ENCODE measurements at places on chromosomes 12 and 14. TPM values are rescaled to one million over a fixed set of nuclear protein-coding genes. Genes with fewer than 3 reads are reported as not detected.

Gene PTGDR
- total RNA-seq = 2.9 TPM

Gene CMTM5
- not detected for total RNA-seq

Gene TRPV4
- 2.5 TPM for total RNA-seq

Gene NPFF
- not detected for total RNA-seq

Gene DAO
- not detected for total RNA-seq

Gene RDH5
- total RNA-seq = 51.1 TPM

Gene ANKRD33
- not detected for total RNA-seq

Gene PLCZ1
- not detected for total RNA-seq

Gene SLC17A8
- not detected for total RNA-seq

Gene THAP2
- 6.0 TPM for total RNA-seq

DNA sequence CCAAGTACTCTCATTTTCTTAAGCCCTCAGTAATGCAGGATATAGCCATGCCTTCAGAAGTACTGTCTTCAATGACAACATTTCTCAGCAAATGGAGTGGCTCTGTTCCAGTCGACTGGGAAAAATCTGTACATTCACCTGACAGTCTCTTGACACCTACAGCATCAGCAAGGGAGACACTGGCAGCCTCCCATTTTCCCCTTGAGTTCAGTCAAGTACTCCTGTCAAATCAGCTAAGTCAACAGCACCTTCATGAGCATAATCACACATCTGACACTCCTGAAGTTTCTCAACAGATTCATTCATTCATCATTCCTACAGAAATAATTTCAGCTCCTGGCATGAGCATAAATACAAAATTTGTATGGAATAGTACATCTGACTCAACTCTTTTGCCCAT lies 46.1 kb downstream of the INTS13 start:
- no peaks in the 10 kb centered on the region for H3K4me1 ChIP-seq
- peaks cover 5% of the 10 kb centered on the region for H3K36me3 ChIP-seq
- no peak overlapping the region for H3K27ac ChIP-seq
- no peak for DNase-seq

DNA sequence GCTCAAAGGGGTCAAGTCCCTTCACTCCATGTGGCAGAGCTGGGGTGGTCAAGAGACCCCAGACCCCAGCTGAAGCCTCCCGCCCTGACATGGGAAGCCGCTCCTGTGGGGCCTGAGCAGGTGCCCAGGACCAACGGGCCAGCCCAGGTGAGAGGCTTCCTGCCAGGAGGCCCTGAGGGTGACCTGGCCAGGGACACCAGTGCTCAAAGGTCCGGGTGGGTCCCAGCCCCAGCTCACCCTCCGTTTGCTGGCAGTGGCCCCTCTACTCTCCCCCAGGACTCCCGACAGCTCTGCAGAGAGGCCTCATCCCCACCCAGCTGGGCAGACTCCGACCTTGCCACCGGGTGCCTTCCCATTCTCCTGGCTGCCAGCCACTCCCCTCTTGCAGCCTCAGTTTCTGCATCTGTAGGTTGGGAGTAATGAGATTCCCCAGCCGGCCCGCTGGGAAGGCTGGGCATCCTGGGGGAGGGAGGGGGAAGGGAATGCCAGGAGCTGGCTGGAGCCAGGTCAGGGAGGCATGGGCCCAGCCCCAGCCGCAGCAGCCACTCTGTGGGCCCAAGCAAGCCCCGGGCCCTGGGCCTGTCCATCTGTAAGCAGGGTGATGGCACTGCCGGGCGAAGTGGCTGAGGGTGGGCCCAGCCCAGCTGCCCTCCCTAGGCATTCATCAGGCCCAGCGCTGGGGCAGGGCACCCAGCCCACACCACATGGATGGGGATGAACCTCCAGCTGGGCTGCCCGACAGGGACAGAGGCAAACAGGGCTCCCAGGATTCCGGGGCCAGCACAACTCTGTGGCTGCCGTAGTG lies 10.3 kb upstream of the INF2 start:
- no peak overlapping the region for H3K4me3 ChIP-seq
- DNase-seq = no peak

DNA sequence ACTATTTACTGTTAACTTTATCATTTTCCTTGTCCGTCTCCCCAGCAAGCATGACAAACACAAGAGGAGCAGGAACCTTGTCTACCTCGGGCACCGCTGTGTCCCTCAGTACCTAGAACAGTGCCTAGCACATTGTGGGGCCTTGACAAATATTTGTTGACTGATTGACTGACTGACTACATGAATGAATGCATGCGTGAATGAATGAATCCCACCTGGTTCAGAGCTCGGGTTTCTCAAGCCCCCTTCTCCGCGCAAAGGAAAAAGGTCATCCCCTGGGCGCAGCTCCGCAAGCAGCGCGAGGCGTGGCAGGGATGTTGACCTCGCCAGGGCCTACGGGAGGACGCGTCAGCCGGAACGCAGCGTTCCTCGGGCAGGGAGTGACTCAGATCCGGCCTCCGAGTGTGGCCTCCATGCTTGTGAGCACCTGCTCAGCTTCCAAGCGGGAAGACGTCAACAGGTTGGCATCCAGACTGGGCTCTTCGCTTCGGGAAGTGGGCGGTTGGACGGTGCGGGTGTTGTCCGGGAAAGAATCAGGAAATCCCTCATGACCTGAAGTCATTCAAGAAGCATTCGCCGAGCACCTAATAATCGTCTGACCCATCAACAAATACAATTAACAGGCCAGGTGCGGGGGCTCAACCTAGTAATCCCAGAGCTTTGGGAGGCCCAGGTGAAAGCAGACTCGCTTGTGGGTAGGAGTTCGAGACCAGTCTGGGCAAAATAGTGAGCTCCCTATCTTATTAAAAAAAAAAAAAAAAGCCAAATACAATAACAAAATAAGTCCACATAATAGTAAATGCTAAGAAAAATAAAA lies 13.9 kb upstream of the UBC start:
- no peaks in the 10 kb centered on the region for H3K36me3 ChIP-seq
- no peaks in the 10 kb centered on the region for H3K4me1 ChIP-seq
- no peaks in the 10 kb centered on the region for H3K27me3 ChIP-seq
- H3K4me3 ChIP-seq = no peak overlapping the region
- peak; percentile 80 for DNase-seq

DNA sequence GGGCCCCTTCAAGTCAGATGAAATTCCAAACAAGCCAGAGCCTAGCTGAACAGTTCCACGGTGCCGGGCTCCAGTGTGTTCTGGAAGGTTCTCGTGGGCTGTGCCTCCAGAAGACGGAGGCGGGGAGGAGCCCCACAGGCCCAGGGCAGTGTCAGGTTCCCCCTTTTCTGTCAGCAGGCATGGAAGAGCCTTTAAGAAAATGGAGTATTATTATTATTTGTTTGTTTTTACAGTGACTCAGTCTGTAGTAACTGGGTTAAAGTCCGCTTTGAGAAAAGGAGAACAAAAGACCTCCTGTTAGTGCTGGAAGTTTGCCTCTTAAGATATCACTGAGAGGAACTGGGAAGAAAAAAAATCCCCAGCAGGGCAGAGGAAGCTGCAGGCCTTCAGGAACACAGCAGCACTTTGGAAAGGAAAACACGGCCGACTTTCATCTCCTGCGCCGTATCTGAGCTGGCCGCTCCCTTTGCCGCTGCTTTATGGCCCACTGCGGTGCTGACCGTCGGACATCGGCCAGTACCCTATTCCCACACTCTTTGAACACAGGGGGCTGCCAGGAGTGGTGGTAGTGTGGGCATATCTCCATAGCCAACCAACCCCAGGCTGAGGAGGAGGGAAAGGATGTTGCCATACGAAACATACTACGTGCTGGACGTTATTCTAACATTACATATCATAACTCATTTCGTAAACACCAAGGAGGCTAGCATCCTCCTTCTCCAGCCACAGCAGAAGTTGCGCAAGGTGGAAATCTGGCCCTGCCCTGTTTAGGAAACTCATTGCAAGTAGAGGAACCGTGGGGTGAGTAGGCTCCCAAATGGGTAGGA lies 194.0 kb downstream of the ZFP36L1 start:
- no peaks in the 10 kb centered on the region for H3K36me3 ChIP-seq
- H3K27me3 ChIP-seq = no peaks in the 10 kb centered on the region
- H3K4me3 ChIP-seq = no peak overlapping the region
- H3K27ac ChIP-seq = peak overlapping the region; percentile 75

GRCh38 chr12:127482950-127483349 lies 784.0 kb upstream of the TMEM132C start:
- no peak overlapping the region for H3K27ac ChIP-seq
- no peaks in the 10 kb centered on the region for H3K4me1 ChIP-seq
- H3K4me3 ChIP-seq = no peak overlapping the region
- H3K27me3 ChIP-seq = no peaks in the 10 kb centered on the region
- DNase-seq = no peak
- no peaks in the 10 kb centered on the region for H3K36me3 ChIP-seq

- DNase-seq = no peak
- no peak overlapping the region for H3K27ac ChIP-seq
- no peaks in the 10 kb centered on the region for H3K27me3 ChIP-seq
- H3K4me1 ChIP-seq = no peaks in the 10 kb centered on the region
- H3K36me3 ChIP-seq = no peaks in the 10 kb centered on the region
Observed at GRCh38 chr12:78645956-78646355, 218.6 kb upstream of the SYT1 start.

- H3K27ac ChIP-seq = no peak overlapping the region
- no peaks in the 10 kb centered on the region for H3K36me3 ChIP-seq
- H3K4me1 ChIP-seq = no peaks in the 10 kb centered on the region
- no peak for DNase-seq
Observed at GRCh38 chr12:20144341-20144740, 224.0 kb upstream of the PDE3A start.

GRCh38 chr12:93127582-93128331 lies 198.7 kb upstream of the EEA1 start:
- H3K36me3 ChIP-seq = no peaks in the 10 kb centered on the region
- H3K4me3 ChIP-seq = no peak overlapping the region
- H3K27ac ChIP-seq = no peak overlapping the region
- no peaks in the 10 kb centered on the region for H3K27me3 ChIP-seq

GRCh38 chr12:54033980-54034784 lies 1.3 kb downstream of the HOXC5 start:
- no peaks in the 10 kb centered on the region for H3K4me1 ChIP-seq
- no peaks in the 10 kb centered on the region for H3K36me3 ChIP-seq
- DNase-seq = no peak
- no peak overlapping the region for H3K27ac ChIP-seq
- peak overlapping the region; percentile 45 for H3K4me3 ChIP-seq

GRCh38 chr12:31702047-31702446 lies 26.8 kb downstream of the AMN1 start:
- H3K27ac ChIP-seq = no peak overlapping the region
- no peaks in the 10 kb centered on the region for H3K36me3 ChIP-seq
- no peak overlapping the region for H3K4me3 ChIP-seq
- no peaks in the 10 kb centered on the region for H3K4me1 ChIP-seq

GRCh38 chr12:93380480-93381121 lies 2.9 kb downstream of the NUDT4 start:
- no peaks in the 10 kb centered on the region for H3K36me3 ChIP-seq
- H3K4me1 ChIP-seq = peaks cover 2% of the 10 kb centered on the region
- DNase-seq = no peak
- peak overlapping the region; percentile 100 for H3K4me3 ChIP-seq
- H3K27ac ChIP-seq = no peak overlapping the region

GRCh38 chr12:124075841-124076240 lies 102.8 kb downstream of the ZNF664 start:
- H3K4me1 ChIP-seq = no peaks in the 10 kb centered on the region
- no peaks in the 10 kb centered on the region for H3K36me3 ChIP-seq
- no peak for DNase-seq
- no peak overlapping the region for H3K4me3 ChIP-seq

GRCh38 chr12:16603916-16604575 lies 1.9 kb downstream of the LMO3 start:
- H3K4me1 ChIP-seq = no peaks in the 10 kb centered on the region
- no peak for DNase-seq
- H3K27me3 ChIP-seq = no peaks in the 10 kb centered on the region
- no peaks in the 10 kb centered on the region for H3K36me3 ChIP-seq
- no peak overlapping the region for H3K4me3 ChIP-seq
- H3K27ac ChIP-seq = no peak overlapping the region

- H3K4me3 ChIP-seq = no peak overlapping the region
- DNase-seq = no peak
- no peaks in the 10 kb centered on the region for H3K27me3 ChIP-seq
Observed at GRCh38 chr12:7984900-7985299, 47.6 kb upstream of the FOXJ2 start.

DNA sequence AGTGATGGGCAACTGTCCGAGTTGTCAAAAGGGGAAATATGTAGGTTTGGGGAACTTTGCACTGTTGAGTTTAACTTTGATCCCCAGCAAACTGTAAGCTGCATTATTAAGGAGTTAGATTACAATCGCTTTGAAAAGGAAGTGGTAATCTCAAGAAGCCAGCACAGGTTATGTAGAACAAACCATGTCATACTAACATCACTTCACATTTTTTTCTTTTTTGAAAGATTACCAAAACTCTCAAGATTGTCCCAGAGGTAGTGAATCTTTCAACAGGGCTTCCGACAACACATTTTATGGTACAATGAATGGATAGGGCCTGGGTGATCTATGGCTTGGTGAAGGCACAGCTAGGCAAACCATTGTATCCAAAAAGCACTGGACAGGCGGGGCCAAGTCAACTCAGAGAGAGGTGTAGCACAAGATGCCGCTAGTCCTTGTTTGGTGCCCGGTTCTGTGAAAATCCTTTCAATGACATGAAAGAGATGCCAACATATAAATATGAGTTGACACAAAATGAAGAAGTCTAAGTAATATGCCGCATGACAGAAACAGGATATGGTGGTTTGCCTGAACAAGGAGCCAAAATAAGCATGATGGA lies 24.3 kb upstream of the PARP11 start:
- H3K27me3 ChIP-seq = no peaks in the 10 kb centered on the region
- H3K36me3 ChIP-seq = no peaks in the 10 kb centered on the region
- H3K4me3 ChIP-seq = no peak overlapping the region
- DNase-seq = no peak

DNA sequence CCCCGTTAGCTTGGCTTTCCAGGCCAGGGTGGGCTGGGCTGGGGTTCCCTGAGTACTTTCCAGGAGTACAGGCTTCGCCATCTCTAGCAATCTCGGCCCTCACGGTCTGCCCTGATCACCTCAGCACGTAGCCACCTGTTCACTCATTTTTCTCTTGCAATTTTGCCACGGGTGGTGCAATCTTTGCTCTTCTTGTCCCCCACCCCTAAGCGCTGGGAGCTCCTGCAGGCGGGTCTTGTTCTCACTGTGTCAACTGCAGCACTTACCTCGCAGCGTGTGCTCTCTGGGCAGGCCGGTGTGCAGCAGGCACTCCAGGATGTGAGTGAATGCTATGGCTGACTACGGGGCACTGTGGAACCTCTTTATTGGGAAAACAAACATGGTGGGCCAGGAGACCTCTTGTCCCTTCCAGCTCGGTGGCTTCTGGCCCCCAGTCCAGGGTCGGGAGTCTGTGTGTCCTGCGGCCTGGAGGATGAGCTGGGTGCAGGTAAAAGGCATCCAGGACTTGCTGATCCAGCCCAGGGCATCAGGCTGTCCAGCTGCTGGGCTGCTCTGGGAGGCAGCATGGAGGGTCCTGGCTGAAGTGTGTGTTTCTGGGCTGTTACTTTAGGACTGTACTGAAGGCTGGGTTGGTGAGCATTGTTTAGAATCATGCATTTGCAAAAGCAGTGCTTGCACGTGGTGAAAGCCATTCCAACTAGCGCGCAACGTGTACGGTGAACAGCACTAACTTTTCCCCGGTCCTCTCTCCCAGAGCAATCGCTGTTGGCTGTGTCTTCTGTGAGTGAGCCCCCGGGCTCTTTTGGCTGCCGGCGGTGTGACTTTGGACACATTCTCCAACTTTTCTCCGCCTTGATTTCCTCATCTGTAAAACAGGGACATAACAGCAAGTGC lies 1.5 kb upstream of the ULK1 start:
- no peaks in the 10 kb centered on the region for H3K4me1 ChIP-seq
- H3K27ac ChIP-seq = no peak overlapping the region
- no peaks in the 10 kb centered on the region for H3K27me3 ChIP-seq
- no peak overlapping the region for H3K4me3 ChIP-seq
